ENCODE measurements at places on chromosomes 4 and X.

DNA sequence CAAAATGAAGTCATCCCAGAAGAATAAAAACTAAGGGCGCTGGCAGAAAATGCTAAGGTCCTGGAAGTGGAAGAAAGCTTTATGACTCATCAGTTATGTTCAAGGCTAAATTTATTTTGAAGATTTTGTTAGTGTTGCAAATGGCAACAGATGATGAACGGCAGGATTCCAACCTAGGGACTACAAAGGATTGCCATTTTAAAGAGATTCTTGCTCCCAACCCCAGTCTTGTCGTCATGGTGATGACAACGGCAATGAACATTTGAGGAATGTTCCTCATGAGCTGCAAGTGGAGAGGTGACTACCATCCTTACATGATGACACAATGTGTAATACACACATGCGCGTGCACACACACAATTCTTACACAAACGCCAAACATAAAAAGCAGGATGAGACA is 54.4 kb upstream of the FTHL17 start:
- no peak overlapping the region for H3K4me3 ChIP-seq
- no peaks in the 10 kb centered on the region for H3K27me3 ChIP-seq
- H3K36me3 ChIP-seq: no peaks in the 10 kb centered on the region
- H3K4me1 ChIP-seq: no peaks in the 10 kb centered on the region
- DNase-seq: no peak

GRCh38 chr4:150714462-150715438 is 132.8 kb downstream of the MAB21L2 start:
- no peaks in the 10 kb centered on the region for H3K27me3 ChIP-seq
- no peaks in the 10 kb centered on the region for H3K36me3 ChIP-seq
- H3K27ac ChIP-seq: no peak overlapping the region
- no peaks in the 10 kb centered on the region for H3K4me1 ChIP-seq
- DNase-seq: no peak
- no peak overlapping the region for H3K4me3 ChIP-seq

GRCh38 chrX:118718737-118719136 is 8.7 kb upstream of the IL13RA1 start:
- no peaks in the 10 kb centered on the region for H3K4me1 ChIP-seq
- H3K4me3 ChIP-seq: no peak overlapping the region
- H3K36me3 ChIP-seq: no peaks in the 10 kb centered on the region
- H3K27me3 ChIP-seq: no peaks in the 10 kb centered on the region

GRCh38 chrX:27354021-27354420 is 109.1 kb downstream of the PPP4R3C start:
- H3K36me3 ChIP-seq: no peaks in the 10 kb centered on the region
- H3K27ac ChIP-seq: no peak overlapping the region
- H3K4me3 ChIP-seq: no peak overlapping the region
- no peak for DNase-seq
- no peaks in the 10 kb centered on the region for H3K4me1 ChIP-seq

GRCh38 chr4:1014291-1015167 is 3.1 kb downstream of the FGFRL1 start:
- no peak for DNase-seq
- no peak overlapping the region for H3K27ac ChIP-seq
- H3K27me3 ChIP-seq: no peaks in the 10 kb centered on the region
- H3K4me3 ChIP-seq: no peak overlapping the region
- peaks cover 13% of the 10 kb centered on the region for H3K4me1 ChIP-seq

GRCh38 chr4:80097400-80098177 is 24.6 kb upstream of the ANTXR2 start:
- no peak overlapping the region for H3K4me3 ChIP-seq
- no peak for DNase-seq
- H3K27me3 ChIP-seq: no peaks in the 10 kb centered on the region
- H3K27ac ChIP-seq: no peak overlapping the region
- H3K36me3 ChIP-seq: no peaks in the 10 kb centered on the region
- H3K4me1 ChIP-seq: no peaks in the 10 kb centered on the region

DNA sequence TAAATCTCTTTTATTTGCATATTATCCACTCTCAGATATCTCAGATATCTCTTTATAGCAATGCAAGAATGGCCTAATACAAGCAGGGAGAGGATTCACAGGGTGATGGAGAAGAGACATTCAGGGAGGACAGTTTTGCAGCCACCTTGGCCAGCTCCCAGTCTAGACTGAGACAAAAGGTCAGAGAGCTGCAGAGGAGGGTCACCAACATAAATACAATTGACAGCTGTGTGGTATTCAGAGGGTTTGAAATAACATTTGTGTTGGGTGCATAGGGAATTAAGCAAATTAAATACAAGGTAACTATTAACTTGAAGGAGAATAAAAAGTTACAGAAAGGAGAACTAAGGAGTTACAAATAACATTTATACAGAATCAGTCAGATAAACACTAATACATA is 189.5 kb upstream of the TAPT1 start:
- no peaks in the 10 kb centered on the region for H3K4me1 ChIP-seq
- no peaks in the 10 kb centered on the region for H3K36me3 ChIP-seq
- no peak overlapping the region for H3K27ac ChIP-seq
- no peaks in the 10 kb centered on the region for H3K27me3 ChIP-seq
- DNase-seq: no peak

DNA sequence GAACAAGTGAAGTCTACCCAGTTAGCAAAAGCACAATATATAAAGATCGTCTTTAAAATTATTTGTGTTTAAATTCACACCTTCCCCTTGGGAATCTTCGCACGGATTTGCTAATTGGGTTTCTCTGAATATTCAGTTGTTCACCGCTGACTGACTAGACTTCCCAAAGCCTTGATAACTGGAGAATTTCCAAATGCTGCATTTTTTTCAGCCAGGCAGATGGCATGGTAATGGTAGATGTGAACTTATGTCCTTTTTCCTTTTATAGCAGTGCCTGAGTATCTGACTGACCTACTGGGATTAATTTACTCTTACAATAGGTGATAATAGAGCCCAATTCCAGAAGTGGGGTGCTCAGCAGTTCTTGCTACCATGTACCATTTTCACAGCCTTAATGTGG is 548.1 kb downstream of the PACRGL start:
- H3K4me3 ChIP-seq: no peak overlapping the region
- H3K27me3 ChIP-seq: no peaks in the 10 kb centered on the region
- H3K36me3 ChIP-seq: no peaks in the 10 kb centered on the region
- H3K27ac ChIP-seq: no peak overlapping the region
- DNase-seq: no peak
- no peaks in the 10 kb centered on the region for H3K4me1 ChIP-seq

- no peak overlapping the region for H3K27ac ChIP-seq
- no peaks in the 10 kb centered on the region for H3K4me1 ChIP-seq
- no peak for DNase-seq
- no peak overlapping the region for H3K4me3 ChIP-seq
These were observed 48.7 kb upstream of the PHOX2B start for GRCh38 chr4:41797260-41797659.
